ENCODE measurements at places on chromosomes 1 and 21.

DNA sequence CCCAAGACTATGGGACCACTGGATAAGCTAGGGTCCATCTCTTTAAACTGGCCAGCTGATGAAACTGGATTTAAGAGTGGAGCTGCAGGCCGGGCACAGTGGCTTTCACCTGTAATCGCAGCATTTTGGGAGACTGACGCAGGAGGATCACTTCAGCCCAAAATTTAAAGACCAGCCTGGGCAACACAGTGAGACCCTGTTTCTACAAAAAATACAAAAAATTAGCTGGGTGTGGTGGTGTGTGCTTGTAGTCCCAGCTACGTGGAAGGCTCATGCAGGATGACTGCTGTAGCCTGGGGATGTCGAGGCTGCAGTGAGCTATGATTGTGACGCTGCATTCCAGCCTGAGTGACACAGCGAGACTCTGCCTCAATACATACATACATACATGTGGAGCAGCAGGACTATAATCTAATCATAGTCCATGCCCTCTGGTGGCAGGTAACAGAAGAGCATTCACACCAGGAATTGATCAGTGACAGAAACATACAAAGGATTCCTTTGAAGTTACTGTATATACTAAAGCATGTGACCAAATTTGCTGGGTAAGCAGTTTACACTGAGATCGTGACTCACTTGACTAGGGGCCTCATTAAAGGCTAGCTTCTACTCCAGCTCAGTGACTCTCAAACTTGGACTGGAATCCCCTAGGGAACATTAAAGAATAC is 101.5 kb upstream of the SLFNL1 start:
- no peak for DNase-seq

GRCh38 chr1:179545321-179545720 is 30.4 kb downstream of the NPHS2 start:
- DNase-seq: no peak

DNA sequence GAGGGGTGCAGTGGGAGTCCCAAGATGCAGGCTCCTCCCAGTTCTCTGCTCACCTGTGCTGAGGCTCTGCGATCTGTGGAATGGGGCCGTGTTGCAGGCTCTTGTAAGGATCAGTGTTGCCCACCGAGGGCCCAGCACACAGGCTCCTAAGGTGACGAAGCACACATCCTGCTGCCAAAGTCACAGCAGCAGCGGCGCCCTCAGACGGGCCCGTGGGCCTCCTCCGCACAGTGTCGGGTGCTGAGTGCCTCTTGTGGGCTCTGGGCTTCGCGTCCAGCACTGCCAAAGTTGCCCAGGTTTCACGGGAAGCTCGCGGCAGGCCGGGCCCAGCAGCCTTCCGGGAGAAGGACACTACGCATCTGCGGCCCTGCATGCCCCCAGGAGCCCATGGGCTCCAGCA is 72.1 kb upstream of the ABCG1 start:
- no peak for DNase-seq

DNA sequence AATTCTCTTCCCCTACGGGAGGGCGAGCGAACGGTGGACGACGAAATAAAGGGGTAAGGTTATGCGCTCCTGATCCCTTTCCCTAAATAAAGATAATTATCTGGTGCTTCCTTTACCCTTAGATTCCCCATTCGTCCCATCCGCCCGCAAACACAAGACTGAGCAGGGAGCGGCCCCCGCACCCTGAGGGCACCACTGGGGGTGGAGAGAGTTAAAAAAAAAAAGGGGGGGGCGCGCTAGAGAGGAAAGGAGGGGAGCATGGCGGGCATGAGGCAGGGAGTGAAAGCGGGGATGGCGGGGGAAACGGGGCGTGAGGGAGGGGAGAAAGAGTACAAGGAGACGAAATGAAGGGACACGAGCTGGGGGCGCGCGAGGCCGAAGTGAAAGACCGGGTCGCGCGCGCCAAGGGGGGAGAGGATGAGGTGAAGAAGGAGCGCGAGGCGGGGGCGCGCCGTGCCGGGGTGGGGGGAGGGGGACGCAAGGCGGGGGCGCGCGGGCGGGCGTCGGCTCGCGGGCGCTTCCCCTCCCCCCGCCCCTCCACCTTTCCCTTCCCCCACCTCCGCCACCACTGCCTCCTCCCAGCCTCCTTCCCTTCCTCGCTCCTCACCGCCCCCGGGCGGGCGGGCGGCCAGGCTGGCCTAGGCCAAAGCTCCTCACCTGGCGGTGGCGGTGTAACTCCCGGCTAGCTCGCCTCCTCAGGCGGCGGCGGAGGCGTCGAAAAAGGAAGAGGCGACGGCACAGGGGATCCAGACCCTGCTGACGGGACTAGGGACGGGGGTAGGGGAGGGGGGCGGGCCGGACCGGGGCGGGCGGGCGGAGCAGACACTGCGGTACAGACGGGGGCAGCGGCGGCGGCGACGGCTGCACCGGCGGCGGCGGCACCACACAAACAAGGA is 448 bp downstream of the GATAD2B start:
- no peak for DNase-seq

DNA sequence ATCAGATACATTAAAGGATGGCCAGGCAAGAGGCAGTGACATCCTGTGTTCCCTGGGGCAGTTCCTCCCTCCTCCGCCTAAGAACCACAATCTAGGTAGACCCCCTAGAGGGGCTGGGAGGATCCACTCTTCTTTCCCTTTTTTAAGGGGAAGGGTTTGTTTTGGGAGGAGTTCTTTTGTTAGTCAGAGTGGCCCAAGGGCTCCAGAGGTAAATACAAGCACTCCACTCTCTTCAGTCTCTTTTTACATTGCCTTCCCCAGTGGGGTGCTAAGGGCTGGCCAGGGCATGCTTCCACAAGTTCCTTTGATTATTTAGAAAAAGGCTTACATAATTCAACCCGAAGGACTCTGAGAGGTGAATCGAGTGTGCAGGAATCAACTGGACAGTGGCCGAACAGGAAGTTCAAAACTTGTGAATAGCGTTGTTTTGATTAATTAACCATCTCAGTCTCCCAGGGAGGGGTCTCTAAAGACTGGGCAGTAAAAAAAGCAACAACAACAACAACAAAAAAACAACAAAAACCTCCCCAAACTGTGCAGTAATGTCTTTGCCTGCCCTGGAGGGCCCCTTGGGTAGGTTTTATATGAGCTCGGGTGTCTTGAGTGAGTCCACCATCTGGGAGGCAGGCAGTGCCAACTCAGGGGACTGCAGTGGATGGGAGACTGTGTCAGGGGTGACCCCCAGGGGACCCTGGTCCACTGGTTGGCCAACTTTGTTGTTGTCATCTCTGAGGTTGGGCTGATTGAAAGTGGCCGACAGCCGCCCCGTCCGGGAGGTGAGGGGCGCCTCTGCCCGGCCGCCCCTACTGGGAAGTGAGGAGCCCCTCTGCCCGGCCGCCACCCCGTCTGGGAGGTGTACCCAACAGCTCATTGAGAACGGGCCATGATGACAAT is 33.2 kb upstream of the ENO1 start:
- DNase-seq: no peak

Measured in activated T-cell treated with anti-CD3 and anti-CD28 coated beads, Interleukin-2, amount 50 U/mL, for 48 hours (primary cell).